Stimulated activated CD4-positive, alpha-beta T cell treated with anti-CD3 and anti-CD28 coated beads, Interleukin-12 subunit alpha, Interleukin-12 subunit beta, amount 100 ng/mL, for 48 hours (primary cell): ENCODE measurements at places on chromosomes 7 and 10.

- DNase-seq = no peak
Measured at GRCh38 chr7:65931685-65932084, 50.3 kb downstream of the GUSB start.

GRCh38 chr10:90958781-90959180, 37.9 kb upstream of the ANKRD1 start:
- DNase-seq = no peak

- DNase-seq = peak; percentile 29
Measured at GRCh38 chr10:101066146-101066895, 4.5 kb downstream of the KAZALD1 start.

- DNase-seq = no peak
Measured at GRCh38 chr10:104374591-104374990, 21.0 kb downstream of the CFAP58 start.

DNA sequence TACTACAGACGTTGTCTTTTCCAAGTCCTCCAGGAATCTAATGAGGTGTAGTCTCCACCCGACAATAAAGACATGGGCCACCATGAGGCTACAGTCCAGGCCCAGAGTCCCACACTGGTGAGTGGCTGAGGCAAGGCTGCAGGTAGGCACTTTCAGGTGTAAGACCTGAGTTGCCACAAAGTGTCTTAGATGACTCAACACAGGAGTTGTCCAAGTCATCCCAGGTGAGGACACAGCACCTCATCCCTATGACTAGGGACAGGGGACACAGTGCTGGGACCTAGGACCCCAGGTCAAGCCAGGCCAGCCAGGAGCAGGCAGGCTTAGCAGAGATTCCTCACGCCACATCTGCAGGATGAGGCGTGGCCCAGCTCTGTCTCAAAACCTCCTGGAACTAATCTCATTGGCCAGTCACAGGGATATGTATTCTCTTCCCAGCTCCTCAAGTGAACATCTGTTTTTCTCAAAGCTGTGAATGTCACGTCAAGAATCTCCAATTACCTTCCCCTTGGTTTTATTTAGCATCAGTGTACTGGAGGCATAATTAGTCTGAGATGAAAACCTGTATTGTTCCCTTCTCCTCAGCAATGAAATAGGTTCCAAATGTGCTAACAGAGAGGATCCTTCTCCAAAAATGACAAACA, 254.6 kb downstream of the GRID1 start:
- DNase-seq = no peak

DNA sequence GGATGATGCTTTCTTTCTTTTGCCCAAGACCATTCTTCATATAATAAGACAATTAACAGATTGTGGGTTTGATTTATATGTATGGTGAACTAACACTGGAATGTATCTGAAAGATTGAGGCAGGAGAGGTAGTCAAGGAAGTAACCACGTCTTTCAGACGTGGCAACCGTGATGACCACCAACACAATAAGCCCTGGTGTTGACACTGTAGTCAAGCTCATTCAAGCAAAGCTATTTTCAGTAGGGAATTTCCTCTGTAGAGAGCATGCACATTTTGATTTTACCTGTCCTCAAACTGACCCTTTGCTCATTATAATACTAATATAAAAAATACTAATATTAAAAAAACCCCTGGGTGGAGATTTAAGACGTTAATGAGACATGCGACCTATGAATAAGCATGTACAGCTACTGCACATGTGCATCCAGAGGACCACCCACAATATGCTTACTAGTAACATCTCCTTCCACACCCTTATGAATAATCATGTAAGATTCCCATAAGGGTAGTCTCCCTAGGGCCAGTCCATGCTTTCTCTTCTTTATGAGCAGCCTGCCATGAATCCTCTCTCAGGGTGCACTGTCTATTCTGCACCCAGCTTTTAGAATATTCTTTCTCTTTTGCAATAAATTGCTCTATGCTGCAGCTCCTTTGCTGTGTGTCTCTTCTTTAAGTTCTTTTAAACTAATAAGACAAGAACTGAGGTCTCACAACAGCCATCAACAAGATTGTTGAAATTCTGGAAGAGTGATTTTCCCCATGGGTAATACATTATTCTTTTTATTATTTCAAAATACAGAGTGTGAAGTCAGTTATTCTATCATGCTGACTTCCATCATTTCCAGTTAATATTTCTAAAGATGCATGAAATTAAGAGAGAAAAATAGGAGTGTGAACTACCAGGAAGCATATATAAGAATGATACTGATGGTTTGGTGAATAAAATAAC, 151.3 kb upstream of the NPVF start:
- DNase-seq = no peak

GRCh38 chr10:3874990-3875841, 90.2 kb upstream of the KLF6 start:
- DNase-seq = no peak

DNA sequence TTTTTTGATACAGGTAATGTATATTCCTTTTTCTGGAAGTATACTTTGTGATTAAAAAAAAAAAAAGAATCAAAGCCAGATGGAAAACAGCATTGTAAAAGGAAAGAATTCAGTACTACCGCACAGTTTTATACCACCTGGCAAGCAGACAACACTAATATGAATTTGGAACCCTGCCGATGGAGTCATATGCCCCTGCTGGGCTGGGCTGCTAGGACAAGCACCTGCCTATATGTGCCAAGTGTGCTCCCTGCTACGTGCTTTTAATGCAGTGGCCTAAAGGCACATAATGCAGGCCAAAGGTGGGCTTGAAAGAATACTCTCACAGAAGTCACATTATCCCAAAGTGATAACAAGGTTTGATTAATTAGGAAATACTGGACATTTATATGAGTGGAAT, 29.8 kb upstream of the WAC start:
- DNase-seq = no peak

GRCh38 chr10:646118-646524, 43.3 kb downstream of the DIP2C start:
- no peak for DNase-seq

GRCh38 chr10:78335691-78336401, 302.2 kb downstream of the RPS24 start:
- no peak for DNase-seq

DNA sequence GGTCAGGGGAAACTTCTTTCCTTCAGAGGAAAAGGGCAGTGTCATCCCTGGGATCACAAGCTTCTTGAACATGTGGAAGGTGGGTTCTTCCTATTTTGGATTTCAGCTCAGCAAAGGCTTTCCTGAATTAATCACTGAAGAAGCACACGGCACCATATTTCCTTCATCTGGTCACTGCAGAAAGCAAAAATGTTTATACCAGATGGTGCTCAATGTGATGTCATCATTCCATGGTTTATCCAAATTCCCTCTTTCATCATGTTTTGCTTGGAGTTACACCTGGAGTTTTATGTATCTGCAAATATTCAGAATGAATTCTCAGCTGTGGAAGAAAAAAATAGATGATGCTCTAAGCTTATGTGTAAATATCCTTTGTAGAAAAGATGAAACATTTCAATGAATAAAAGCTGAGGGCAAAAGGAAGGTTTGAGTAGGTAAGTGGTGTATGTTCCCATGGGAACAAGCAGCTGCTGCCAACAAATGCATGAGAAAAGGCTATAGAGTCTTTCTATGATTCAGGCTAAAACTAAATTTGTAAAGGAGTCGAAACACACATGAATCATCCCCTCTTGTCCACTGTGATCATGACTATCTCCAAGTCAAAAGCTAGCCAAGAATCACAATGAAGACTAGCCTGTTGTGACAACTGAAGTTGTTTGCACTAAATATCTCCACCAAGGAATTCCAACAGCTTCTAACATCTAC, 26.9 kb upstream of the BPGM start:
- no peak for DNase-seq

DNA sequence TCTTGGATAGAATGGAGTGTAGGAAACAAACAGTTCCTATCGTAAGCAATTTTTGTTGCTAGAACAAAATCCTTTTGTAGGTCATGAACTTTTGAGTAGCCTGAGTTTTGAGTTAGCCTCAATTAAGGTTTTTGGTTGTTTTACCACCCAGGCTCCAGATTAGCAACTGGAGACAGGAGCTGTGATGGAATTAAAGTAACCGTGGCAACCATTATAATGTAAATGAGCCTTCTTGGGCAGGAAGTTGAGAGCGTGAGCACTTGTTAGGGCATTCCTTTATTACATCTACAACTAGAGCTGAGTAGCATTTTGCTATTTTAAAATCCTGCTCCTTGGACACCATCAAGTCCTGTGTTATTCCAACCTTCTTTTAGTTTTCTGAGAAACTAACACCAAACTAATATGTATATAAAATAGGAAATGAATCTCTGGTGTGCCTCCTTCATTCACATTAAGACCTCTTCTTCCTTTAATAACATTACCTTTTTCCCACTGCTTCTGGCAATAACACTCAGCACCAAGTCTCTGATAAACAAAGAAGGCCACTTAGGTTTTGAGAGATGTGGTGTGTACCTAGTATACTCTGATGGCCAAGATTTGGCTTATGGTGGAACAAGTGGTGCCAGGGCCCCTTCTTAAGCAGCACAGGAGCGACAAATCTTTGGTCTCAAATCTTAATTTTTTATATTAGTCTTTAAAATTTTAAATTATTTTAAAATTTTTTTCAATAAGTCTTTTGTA, 34.0 kb downstream of the AHCYL2 start:
- DNase-seq = no peak

- no peak for DNase-seq
Measured at GRCh38 chr10:24589265-24589664, 134.4 kb downstream of the ARHGAP21 start.

- DNase-seq = no peak
Measured at GRCh38 chr7:40888499-40888898, 753.7 kb downstream of the SUGCT start.

DNA sequence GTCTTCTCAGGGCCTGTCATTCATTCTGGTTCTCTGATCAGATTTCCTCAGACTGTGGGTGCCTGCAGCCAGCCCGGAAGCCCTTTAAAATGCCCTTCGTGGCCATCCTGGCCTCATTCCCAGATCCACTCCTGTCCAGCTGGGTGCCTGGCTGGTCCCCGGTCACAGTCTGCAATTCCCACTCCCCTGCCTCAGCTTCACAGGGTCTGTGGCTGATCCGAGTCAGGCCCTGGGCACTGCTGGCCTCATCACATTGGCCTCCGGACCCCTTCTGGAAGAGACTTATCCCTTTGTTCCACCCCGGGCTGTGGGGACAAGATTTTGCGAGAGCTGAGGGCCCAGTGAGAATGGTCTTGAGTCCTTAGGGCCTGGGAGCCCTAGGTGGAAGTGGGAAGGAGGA, 12.1 kb downstream of the DOCK1 start:
- DNase-seq = no peak

DNA sequence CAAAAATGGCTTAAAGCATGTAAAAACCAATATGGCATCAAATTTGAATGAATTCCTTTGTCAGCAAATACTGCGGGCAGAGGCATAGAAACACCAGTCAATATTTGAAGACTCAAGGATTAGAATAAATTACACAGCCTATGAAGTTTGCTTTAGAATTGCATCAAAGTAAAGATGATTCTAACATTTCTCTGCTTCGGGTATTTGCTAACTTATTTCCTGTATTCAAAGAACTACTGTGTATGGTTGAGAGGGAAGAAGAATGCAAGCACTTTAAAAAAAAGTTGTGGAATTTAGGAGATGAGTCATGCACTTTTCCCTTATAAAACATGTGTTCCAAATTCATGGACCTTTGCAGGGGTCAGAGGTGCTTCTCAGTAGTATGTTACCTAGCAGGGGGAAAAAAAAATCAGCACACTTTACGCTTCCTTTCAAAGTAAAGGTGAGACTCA, 90.1 kb downstream of the PIP4K2A start:
- no peak for DNase-seq

DNA sequence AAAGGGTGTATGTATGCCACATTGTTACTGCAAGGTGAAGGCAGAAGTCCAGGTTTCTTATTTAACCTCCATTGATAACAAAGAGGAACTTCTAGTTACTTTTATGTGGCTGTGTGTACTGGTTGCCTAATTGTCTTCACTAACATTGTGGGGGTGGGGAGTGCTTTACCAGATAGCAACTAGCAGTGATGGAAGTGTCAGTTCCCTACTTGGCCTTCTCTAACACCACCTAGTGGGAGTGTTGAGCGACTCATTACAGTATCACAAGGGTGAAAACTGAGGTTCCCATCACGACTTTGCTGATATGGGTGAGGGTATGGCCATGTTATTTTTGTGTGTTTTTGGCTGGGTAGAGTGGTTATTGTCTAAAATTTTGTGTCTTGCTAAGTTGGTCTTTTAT, 274.4 kb downstream of the THSD7A start:
- DNase-seq = no peak

DNA sequence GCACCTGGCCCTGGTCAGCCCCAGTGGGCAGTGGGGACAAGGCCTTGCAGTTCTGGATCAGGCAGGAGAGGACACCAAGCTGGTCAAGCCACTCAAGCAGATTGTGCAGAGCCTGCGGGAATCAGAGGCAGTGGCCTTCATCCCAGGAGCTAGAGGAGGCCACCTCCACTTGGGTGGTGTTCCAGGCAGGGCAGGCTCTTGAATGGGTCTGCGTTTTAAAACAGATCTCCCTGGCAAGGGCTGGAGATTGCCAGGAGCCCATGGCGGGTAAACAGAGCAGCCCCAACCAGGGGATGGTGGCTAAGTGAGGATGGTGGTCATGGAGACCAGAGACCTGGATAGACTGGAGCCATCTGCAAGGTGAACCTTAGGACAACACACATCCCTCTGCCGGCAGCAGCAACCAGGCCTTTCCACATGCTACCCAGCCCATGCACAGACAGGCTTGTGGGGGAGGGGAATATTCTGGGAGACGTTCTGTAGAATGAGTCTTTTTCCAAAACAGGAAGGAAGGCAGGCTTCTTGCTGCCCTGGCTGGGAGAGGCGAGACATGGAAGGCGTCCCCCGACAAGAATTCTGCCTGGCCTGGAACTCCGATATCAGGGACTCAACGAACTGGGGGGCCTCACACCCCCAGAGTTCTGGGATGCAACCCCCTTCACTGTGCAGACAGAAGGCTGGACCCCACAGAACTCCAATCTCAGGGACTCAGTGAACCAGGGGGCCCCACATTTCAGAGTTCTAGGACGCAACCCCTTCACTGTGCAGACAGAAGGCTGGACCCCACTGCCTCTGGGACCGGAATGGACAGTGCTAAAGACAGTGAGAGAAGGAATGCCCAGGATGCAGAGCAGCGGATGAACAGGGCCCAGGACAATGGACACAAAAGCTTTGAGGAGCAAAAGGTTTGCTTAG, 264.8 kb downstream of the PTPRN2 start:
- DNase-seq = no peak

DNA sequence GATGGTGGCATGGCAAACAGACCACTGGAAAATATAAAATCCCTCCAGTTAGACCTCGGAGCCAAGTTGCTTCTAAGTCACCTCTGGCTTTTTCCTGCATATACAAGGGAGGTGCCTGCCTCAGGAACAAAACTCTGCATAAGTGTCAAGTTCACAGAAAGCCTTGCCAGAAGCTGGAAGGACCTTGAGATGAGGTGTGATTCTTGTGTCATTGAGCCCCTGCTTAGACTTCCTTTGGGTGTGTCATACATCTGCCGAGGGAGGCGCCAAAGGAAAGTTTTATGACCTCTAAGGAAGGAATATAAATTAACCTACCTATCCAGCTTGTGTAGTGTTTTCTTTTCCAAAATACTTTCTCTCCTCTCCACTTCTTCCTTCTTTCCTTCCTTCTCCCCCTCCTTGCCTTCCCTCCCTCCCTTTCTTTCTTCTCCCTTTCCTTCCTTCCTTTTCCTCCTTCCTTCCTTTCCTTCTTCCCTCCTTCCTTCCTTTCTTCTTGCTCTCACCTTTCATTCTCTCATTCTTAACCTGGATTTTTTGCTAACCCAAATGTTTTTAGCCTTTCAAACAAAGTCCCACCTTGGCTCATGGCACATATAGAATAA, 75.2 kb downstream of the TRIL start:
- no peak for DNase-seq
